Lung microvascular endothelial cell (primary cell): ENCODE measurements at places on chromosomes 5 and 9. TPM values are rescaled to one million over a fixed set of nuclear protein-coding genes. Genes with fewer than 3 reads are reported as not detected.

Gene RELL2
- 5.6 and 6.1 TPM in 2 replicates for total RNA-seq

Gene TEX48
- not detected in 2 replicates for total RNA-seq

Gene STPG3
- total RNA-seq: not detected in 2 replicates

Gene TMEM161B
- 6.1 and 7.1 TPM in 2 replicates for total RNA-seq

Gene NSA2
- 57.3 and 61.5 TPM in 2 replicates for total RNA-seq

Gene HAPLN1
- total RNA-seq: under 0.01 TPM in 1 of 2 replicates, not detected in the other

Gene ENC1
- total RNA-seq: 11.1 and 29.9 TPM in 2 replicates

Gene CA9
- 0.22 TPM in 1 of 2 replicates, not detected in the other for total RNA-seq

Gene EQTN
- total RNA-seq: not detected in 2 replicates

Gene PCDHB16
- 0.22 and 0.99 TPM in 2 replicates for total RNA-seq

Gene PPP1R26
- 8.3 and 9.7 TPM in 2 replicates for total RNA-seq

Gene AGXT2
- total RNA-seq: not detected in 2 replicates
